ENCODE measurements at places on chromosomes 13 and 19.

GRCh38 chr13:21476893-21477472, 17.9 kb upstream of the ZDHHC20 start:
- peak; percentile 88 for DNase-seq

- DNase-seq: no peak
These were observed 2.5 kb downstream of the NAPA start for GRCh38 chr19:47512183-47512947.

DNA sequence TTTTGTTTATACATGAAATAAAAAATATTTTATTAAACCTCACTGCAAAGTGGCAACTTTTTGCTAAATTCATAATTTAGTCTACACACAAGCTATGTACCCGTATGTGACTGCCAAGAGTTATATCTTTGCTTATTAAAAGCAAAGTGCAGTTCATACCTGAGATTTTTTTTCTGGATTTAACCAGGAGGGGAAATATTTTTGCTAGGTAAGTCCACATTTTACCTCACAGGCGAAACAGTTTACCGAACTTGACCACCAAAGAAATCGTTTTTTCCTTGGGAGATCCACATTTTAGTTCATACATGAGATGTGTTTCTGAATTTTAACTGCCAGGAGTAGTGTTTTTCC, 12.2 kb upstream of the JSRP1 start:
- no peak for DNase-seq

- no peak for DNase-seq
These were observed 405.5 kb downstream of the EFNB2 start for GRCh38 chr13:106129993-106130392.

- DNase-seq: no peak
These were observed 262.1 kb downstream of the DCT start for GRCh38 chr13:94217370-94217769.
